ENCODE measurements at places on chromosomes 6 and 20. TPM values are rescaled to one million over a fixed set of nuclear protein-coding genes. Genes with fewer than 3 reads are reported as not detected.

The AK9 gene
- total RNA-seq, result 1.2 TPM

The ZC2HC1B gene
- not detected for total RNA-seq

The AARS2 gene
- total RNA-seq, result 23.1 TPM

The PDYN gene
- not detected for total RNA-seq

The MYT1 gene
- total RNA-seq, result not detected

The MROH8 gene
- 4.0 TPM for total RNA-seq

The ATXN1 gene
- 8.2 TPM for total RNA-seq

The GPLD1 gene
- total RNA-seq, result not detected

The C6orf118 gene
- not detected for total RNA-seq

The NOX3 gene
- not detected for total RNA-seq

The WFDC5 gene
- total RNA-seq, result not detected

The SYTL3 gene
- total RNA-seq, result 13.8 TPM
